ENCODE measurements at places on chromosomes 12 and 14. TPM values are rescaled to one million over a fixed set of nuclear protein-coding genes. Genes with fewer than 3 reads are reported as not detected.
A peak's percentile ranks its signal among the peaks of the same experiment; 100 is the strongest.

The SYNDIG1L gene
- total RNA-seq, result not detected

- H3K36me3 ChIP-seq, result no peaks in the 10 kb centered on the region
- peak overlapping the region; percentile 66 for H3K27ac ChIP-seq
- no peaks in the 10 kb centered on the region for H3K27me3 ChIP-seq
- no peak overlapping the region for H3K4me3 ChIP-seq
- no peak for DNase-seq
These were observed 120.7 kb upstream of the SLC38A2 start for GRCh38 chr12:46493150-46493833.

GRCh38 chr12:38585086-38585485 is 268.5 kb downstream of the ALG10B start:
- no peaks in the 10 kb centered on the region for H3K4me1 ChIP-seq
- H3K36me3 ChIP-seq, result no peaks in the 10 kb centered on the region
- no peaks in the 10 kb centered on the region for H3K27me3 ChIP-seq
- H3K27ac ChIP-seq, result no peak overlapping the region

DNA sequence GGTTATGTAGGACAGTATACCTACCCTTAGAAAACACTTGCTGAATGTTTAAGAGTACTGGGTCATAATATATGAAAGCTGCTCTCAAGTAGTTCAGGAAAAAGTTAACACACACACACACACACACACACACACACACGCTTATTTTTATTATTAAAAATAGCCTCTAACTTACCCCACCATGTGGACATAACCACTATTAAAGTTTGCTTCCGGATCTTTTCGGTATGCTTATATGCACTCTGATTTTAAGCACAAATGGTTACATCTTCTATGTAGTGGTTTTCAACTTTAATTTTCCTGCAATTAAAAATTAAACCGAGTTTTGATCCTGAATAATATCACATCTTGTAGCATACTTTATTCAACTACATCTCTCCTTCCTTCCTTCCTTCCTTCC is 84.9 kb upstream of the TRAF3 start:
- H3K4me1 ChIP-seq, result peaks cover 1% of the 10 kb centered on the region
- no peak for DNase-seq
- no peaks in the 10 kb centered on the region for H3K36me3 ChIP-seq
- H3K27me3 ChIP-seq, result no peaks in the 10 kb centered on the region

GRCh38 chr12:103392722-103393121 is 103.0 kb downstream of the C12orf42 start:
- H3K4me3 ChIP-seq, result no peak overlapping the region
- no peaks in the 10 kb centered on the region for H3K36me3 ChIP-seq
- H3K27ac ChIP-seq, result no peak overlapping the region

- DNase-seq, result no peak
- H3K4me1 ChIP-seq, result no peaks in the 10 kb centered on the region
- no peak overlapping the region for H3K4me3 ChIP-seq
- no peaks in the 10 kb centered on the region for H3K36me3 ChIP-seq
- H3K27ac ChIP-seq, result no peak overlapping the region
- no peaks in the 10 kb centered on the region for H3K27me3 ChIP-seq
These were observed 56.2 kb downstream of the SDR9C7 start for GRCh38 chr12:56878010-56878339.

The ARF3 gene
- 41.6 TPM for total RNA-seq

DNA sequence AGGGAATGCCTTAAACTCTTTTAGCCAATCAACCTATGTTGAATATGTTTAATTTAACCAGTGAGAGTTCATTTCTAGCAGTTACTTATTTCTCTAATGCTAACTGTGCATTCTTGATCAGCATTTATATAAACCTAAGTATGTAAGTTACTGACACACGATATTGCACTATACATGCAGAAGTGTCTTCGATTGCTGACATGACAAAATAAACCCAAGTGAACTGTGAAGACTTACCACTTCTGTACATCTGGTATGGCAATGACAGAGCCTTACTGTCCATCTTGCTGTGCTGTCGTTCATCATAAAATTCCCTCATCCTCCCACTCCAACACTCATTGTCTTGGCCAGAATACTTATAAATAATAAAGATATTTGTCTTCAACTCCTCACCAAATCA is 131.8 kb downstream of the TSHR start:
- no peaks in the 10 kb centered on the region for H3K36me3 ChIP-seq
- H3K27me3 ChIP-seq, result no peaks in the 10 kb centered on the region
- H3K4me3 ChIP-seq, result no peak overlapping the region
- H3K4me1 ChIP-seq, result no peaks in the 10 kb centered on the region
- DNase-seq, result no peak
- H3K27ac ChIP-seq, result no peak overlapping the region

DNA sequence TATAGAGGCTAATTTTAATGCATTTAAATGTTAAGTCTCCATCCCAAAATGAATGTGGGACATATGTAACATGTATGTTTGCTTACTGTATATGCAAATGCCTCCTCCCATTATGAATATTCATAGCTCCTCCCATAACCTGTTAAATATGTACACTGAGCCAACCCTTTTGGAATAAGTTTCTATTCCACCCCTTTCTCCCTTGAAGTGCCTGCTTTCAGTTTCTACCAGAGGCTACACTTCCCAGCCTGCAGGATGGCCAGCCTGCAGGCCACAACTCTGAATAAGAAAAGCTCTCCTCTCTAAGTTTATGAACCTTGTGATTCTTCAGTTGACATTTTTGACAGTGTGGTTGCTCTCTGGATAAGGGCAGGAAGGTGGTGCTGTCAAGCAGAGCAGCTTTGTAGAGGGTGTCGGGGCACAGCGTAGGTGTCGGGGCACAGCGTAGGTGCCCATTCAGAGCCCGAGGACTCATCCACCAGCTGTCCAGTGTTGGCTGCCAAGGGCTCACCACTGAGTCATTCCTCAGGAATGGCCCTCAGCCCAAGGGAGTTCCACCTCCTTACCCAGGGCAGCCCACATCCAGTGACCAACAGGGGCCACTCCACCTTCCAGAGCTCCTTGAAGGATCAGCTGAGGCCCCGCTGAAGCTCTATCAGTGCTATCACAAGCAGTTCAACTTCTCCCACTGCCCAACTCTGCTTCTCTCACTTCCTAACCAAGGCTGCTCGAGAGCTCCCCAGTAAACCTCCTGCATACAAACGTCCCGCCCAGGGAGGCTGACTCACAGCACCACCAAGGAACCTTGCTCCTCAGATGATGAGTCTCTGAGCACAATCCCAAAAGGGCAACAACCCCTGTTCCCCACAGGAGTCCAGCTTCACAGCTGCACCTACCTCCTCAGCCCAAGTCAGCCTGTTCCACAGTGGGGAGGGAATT is 31.4 kb downstream of the VWF start:
- no peaks in the 10 kb centered on the region for H3K36me3 ChIP-seq
- DNase-seq, result no peak
- peaks cover 3% of the 10 kb centered on the region for H3K4me1 ChIP-seq
- H3K4me3 ChIP-seq, result no peak overlapping the region

GRCh38 chr14:100135073-100135472 is 24.4 kb downstream of the DEGS2 start:
- no peaks in the 10 kb centered on the region for H3K27me3 ChIP-seq
- H3K4me1 ChIP-seq, result no peaks in the 10 kb centered on the region
- H3K4me3 ChIP-seq, result no peak overlapping the region

DNA sequence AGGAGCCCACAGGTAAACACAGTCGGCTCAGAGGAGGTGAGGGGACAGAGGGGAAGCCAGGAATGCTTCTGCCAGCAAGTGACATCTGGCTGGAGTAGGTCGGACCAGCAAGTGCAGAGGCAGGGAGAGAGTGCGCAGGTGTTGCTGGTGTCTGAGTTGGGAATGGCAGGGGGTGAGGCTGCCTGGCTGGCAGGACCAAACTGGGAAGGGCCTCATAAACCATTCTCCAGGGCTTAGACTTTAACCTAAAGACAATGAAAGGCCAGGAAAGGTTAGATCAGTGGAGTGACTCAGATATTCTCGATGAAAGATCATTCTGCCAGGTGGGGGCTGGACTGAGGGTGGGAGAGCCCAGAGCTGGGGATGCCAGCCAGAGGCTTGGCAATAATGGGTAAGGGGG is 66.4 kb downstream of the ITPK1 start:
- H3K36me3 ChIP-seq, result no peaks in the 10 kb centered on the region
- H3K4me3 ChIP-seq, result no peak overlapping the region
- peaks cover 9% of the 10 kb centered on the region for H3K4me1 ChIP-seq
- no peak for DNase-seq
